ENCODE measurements at places on chromosomes 5 and 9. TPM values are rescaled to one million over a fixed set of nuclear protein-coding genes. Genes with fewer than 3 reads are reported as not detected.

Gene TICAM2
- total RNA-seq: 0.36 TPM

DNA sequence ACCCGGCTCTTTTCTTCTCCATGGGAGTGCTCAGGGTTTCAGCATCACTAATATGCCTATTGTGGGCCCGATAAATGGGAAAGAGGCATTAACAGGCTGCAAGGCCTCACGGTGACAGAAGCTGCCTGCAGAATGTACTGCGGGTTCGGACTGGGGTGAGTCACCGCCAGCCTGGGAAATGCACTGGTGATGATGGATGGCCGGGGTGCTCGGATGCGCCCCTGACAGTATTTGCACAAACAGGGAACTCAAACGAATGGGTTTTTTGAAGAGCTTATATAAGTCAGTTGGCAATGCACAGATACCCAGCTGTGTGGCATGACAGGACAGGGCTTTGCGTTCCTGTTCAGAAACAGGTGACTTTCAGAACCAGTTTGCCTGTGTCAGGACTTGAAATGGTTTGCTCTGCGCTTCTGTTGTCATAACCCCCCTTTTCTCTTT is 42.0 kb upstream of the PITX1 start:
- no peak for DNase-seq

GRCh38 chr5:151905557-151905961 is 19.1 kb downstream of the GLRA1 start:
- no peak for DNase-seq

GRCh38 chr5:133275631-133276030 is 223.8 kb downstream of the HSPA4 start:
- no peak for DNase-seq

GRCh38 chr9:113569472-113570060 is 106.0 kb downstream of the RGS3 start:
- no peak for DNase-seq

DNA sequence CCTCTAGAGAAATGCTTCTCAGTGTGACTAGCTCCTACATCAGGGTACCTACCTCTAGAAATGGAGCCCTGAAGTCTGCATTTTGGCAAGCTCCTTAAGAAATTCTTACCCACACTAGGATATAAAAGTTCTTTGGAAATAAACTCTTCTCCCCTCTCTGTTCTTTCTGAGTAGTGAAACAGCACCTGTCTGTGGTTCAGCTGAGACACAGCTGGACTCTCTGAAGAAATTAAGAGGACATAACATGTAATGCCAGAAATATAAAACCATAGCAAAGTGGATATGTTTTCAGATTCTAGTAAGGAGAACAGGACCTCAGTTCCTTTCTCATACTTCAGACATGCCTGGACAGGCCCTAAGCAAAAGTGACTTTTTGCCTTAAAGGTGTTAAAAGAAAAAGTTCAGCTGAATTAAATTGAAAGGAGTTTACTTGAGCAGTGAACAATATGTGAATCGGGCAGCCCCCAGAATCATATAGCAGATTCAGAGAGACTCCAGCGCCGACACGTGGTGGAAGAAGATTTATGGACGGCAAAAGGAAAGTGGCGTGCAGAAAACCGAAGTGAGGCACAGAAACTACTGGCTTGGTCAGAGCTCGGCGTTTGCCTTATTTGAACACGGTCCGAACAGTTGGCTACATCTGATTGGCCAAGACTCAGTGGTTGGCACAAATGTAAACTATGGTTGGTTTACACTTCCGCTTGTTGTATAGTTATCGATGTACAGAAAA is 64.5 kb downstream of the PRKACG start:
- DNase-seq: no peak

Measured in CD8-positive, alpha-beta T cell (primary cell).